ENCODE measurements at places on chromosomes 6 and 20.

DNA sequence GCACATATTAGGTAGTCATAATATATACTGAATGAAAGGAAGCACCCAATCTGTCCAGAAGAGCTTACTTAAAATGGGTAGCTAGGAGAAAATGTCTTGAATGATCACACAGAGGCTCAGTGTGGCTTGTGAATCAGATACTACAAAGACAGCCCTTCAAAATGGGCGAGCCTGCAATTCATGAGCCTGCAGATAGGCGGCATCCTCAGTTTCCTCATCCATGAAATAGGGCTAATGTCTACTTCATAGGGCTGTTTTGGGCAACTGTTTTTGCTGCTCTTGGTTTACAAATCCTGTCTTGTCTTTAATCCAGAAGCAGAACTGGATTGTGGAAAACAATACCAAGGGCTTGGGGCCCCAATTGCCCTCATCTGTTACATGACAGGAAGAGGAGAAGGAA, 129.3 kb upstream of the KCNK16 start:
- DNase-seq: no peak

- no peak for DNase-seq
These were observed 27.5 kb downstream of the TFAP2C start for GRCh38 chr20:56656632-56657031.

GRCh38 chr20:54155736-54156317, 18.0 kb downstream of the CYP24A1 start:
- DNase-seq: no peak

DNA sequence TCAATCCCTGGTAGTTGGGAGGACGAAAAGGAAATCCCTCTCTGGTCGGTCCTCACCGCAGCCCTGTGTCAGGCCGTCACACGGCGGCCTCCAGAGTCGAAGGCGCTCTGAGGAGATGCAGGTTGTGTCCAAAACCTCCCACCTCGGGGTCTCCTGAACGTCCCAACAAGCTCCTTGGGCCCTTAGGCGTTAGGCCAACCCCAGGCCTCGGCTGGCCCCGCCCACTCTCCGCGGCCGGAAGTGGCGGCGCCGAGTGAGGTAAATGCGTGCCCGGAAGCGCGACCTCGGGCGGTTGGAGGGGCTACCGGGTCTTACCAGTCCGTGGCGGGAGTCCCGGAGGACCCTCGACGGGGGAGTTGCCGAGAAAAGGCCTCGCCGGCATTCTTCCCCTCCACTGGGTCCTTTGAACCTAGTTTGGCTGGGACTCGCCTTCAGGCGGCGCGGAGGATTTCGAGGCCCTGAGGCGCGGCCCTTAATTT, at the start of gene TDRD6:
TDRD6 (plus strand) TSS at position 267 of the 479 bp plus-strand sequence. CDS start 244 bp downstream, outside the sequence.
- peak; percentile 1 for DNase-seq

DNA sequence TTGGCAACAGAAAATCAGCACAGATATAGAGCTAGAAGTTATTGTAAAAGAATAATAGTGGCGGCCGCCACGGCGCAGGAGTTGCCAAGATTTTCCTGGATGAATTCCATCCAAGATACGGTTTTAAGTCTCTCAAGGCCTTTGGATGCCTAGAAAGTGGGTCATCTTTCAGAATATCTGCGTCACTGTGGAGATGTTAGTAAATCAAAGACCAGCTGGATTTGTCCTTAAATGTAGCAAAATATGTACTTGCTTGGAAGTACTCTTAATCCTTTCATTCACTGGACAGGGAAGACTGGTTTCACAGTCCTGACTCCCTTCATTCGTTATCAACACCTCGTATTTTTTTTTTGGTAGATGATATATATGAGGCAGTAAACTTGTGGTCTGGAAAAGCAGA, 83.0 kb downstream of the SLC22A3 start:
- DNase-seq: no peak

GRCh38 chr6:41705311-41705995, 30.0 kb downstream of the TFEB start:
- DNase-seq: no peak

DNA sequence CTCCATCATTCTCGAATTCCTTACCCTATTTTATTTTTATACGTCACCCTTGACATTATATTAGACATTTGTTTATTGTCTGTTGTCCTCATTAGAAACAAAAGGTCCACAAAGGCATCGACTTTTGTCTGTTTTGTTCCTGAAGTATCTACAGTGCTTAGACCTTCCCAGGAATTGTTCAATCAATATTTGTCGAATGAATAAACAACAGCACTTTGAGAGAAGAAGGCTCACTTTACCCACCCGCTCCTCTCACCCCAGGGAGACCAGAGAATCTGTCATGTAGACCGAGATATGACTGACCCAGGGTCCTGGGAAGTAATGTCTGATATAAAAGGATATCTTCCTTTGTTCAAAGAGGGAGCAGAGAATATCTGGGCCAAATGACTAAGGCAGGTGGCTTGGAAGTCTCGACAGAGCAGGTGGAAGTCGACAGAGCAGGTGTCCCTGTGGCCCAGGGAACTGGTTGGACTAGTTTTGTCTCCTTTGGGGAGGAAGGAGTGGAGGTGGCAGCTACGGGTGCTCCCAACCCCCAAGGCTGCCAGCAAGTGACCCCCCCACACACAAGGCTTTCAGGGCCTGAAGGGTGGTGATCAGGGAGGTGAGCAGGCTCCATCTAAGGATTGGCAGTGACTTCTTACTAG, 14.8 kb upstream of the CHMP4B start:
- DNase-seq: no peak

DNA sequence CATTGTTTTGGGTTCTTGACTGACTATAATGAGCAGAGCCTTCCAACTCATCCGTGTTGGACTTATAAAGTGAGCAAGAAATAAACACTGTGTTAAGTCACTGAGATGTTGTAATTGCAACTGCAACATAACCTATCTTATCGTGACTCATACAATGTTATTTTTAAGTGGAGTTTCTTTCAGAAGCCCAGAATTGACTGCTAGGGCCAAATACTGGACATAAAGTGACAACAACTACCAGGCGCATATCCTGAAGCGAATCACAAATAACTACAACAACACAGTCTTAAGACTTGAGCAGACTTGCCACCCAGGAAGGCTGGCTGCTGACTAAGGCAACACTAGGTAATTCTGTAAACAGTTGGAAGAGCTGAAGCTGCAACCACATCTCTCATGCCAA, 326.6 kb downstream of the COL12A1 start:
- no peak for DNase-seq

DNA sequence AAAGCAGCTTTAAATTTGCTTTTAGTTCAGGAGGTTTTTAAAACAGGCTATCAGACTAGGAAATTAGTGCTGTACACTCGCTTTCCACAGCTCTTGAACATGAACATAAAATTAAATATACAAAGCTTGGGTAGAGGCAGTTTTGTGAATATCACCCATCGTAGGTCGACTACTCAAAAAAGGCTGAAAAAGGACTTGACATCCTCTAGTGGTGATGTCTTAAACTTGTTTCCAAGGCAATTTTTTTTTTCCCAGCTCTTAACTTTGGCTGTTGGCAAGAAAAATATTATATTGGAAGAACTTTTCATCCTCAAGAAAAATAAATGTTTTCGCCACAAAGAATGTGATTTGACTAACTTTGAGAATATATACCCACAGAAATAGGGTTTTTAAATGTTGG, 2.9 kb downstream of the MAP7 start:
- DNase-seq: no peak

- DNase-seq: no peak
These were observed 304.9 kb downstream of the EYA4 start for GRCh38 chr6:133546098-133546497.

DNA sequence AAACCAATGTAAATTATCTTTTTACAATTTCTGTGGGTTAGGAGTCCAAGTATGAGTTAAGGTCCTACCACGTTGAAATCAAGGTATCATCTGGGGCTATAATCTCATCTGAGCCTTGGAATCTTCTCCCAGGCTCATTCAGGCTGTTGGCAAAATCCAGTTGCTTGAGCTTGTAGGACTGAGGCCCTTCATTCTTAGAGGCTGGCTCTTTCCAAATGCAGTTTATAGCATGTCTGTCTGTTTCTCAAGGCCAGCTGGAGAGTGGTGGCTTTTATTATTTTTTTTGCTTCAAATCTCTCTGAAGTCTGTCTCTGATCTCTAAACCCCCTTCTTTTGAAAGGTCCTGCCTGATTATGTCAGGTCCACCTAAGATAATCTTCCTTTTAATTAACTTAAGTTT, 177.2 kb upstream of the ASCC3 start:
- DNase-seq: no peak

DNA sequence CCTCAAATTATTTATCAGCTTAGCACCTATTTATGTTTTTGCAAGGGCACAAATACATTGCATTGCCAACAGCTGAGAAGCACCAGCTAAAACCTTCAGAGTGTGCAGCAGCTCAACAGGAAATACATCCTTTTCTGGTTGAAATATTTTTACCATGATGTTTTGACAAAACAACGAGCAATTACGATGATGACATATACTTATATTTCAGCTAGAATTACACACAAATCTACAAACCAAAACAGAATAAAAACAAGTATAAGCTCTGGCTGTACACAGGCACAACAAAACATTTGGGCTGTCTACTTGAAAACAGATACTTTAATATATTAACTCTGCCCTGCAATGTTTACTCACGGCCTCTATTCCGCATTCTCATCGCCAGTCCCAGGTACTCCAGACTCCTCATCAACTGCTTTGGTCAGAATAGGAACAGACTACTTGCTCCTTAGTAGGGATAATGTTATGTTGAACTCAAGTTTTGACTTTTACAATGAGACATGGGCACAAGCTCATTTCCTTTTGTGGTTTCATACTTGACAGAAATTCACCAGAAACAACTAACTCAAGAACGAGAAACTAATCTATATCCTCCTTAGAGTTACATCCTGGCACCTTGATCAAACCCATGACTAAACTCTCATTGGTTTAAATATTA, 377.6 kb downstream of the ESR1 start:
- DNase-seq: no peak
